Body of pancreas (tissue), 4 donors: ENCODE measurements at places on chromosomes 3 and 15.

GRCh38 chr3:150747886-150748683 lies 14.9 kb downstream of the SIAH2 start:
- DNase-seq = no peak

DNA sequence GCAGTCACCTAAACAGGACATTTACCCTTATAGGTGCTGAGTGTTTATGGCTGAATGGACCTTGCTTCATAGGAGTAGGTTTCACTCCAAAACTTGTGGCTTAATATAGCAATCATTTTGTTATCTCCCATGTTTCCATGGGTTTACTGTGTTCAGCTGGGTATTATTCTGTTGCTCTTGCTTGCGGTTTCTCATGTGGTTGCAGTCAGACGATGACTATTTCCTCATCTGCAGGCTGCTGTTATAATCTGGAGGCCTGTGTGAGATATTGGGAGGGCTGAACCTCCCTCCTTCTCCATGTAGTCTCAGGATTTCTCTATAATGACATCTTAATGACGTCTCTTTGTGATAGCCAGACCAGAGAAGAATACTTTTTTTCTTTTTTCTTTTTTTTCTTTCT lies 98.1 kb downstream of the ZPLD1 start:
- no peak for DNase-seq

- no peak for DNase-seq
Measured at GRCh38 chr3:181797431-181797830, 85.7 kb downstream of the SOX2 start.

GRCh38 chr3:46706771-46707582 lies 5.8 kb downstream of the TMIE start:
- no peak for DNase-seq

GRCh38 chr15:57505949-57506391 lies 85.7 kb upstream of the MYZAP start:
- DNase-seq = peak; percentile 94

- DNase-seq = no peak
Measured at GRCh38 chr3:116618138-116618537, 91.4 kb upstream of the TUSC7 start.

GRCh38 chr3:107124885-107125284 lies 252.4 kb upstream of the CCDC54 start:
- DNase-seq = no peak

- DNase-seq = peak; percentile 20
Measured at GRCh38 chr3:122563717-122564025, 429 bp downstream of the PARP9 start.

GRCh38 chr3:104349836-104350235 lies 1016.9 kb upstream of the ALCAM start:
- no peak for DNase-seq

GRCh38 chr15:69532856-69533255 lies 80.2 kb downstream of the RPLP1 start:
- no peak for DNase-seq

- peak; percentile 33 for DNase-seq
Measured at GRCh38 chr3:160707187-160707794, 30.3 kb downstream of the ARL14 start.

DNA sequence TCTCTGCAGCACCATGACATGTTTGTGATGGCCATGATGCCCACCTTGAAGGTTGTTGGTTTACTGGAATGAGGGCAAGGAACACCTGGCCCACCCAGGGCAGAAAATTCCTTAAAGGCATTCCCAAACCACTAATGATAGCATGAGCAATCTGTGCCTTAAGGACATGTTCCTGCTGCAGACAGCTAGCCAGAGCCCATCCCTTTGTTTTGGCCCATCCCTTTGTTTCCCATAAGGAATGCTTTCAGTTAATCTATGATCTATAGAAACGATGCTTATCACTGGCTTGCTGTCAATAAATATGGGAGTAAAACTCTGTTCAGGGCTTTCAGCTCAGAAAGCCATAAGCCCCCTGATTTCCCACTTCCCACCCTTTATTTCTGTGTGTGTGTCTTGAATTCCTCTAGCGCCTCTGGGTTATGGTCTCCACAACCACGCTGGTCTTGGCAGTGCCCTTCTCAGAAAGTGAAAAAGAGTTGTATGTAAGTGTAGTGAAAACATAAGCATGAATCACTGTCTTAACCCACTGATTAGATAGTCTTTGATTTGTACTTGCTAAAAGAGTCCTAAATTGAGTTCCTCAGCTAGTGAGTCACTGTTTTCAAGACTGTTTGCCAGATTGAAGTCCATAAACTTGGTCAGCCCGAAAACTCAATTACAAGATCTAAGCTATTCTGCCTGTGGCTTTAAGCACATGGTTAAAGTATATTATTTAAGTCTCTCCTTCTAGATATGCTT lies 19.0 kb upstream of the CCR2 start:
- DNase-seq = no peak

- DNase-seq = no peak
Measured at GRCh38 chr15:91429973-91430372, 329.9 kb downstream of the SV2B start.

DNA sequence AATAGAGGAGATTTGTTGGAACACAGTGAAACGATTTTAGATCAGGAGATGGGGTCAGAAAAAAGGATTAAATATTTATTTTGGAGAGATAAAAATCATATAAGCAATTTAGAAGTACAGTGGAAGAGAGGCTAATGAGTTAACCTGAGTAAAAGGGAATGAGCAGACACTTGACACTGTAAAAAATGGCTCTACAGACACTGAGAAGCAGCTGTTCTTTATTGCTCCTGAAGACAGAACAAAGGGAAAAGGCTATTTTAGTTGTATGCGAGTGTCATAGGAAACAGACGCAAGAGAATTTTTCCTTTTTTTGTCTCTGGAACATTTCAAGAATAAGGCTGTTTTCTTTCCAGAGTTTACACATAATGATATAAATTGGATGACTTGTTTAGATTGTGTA lies 34.3 kb downstream of the ASTE1 start:
- DNase-seq = no peak

GRCh38 chr3:48405343-48405881 lies 24.5 kb downstream of the PLXNB1 start:
- peak; percentile 4 for DNase-seq

DNA sequence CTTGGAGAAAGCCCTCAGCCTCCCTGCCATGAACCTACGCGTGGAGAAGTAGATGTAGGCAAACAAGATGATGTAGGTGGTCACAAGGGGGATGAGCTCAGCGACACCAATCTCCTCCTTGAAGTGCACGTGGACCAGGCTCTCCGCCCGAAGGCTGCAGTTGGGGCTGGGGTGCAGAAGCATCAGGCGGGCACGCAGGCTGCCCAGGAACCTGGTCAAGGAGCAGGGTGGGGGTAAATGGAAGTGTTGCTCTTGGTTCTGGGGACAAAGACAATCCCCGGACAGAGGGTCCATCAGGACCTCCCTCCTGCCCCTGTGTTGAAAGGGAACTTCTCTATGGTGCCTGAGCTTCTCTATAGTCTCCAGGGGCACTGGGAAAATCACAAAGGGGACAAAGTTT lies 45.1 kb downstream of the PTPN23 start:
- DNase-seq = no peak

- DNase-seq = no peak
Measured at GRCh38 chr3:189455641-189456417, 175.4 kb upstream of the TP63 start.

DNA sequence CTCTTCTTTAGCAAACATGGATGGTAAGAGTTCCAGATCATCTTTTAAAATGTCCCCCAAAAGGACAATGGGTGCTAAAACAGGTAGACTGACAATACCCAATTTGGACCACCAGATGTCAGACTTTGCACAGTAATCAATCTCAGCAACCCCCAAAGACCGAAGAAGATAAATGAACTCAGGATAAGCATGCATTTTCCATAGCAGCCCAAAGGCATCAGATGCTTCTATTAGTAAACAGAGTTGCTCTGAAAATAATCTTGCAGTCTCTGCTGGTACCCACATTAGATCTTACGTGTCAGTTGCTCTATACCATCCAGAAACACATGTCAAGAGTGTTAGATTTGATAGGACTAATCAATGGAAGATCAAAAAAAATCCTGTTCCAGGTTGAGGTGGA lies 20.6 kb downstream of the MYH15 start:
- DNase-seq = peak; percentile 19

- no peak for DNase-seq
Measured at GRCh38 chr3:64008017-64008416, 15.3 kb downstream of the PSMD6 start.

DNA sequence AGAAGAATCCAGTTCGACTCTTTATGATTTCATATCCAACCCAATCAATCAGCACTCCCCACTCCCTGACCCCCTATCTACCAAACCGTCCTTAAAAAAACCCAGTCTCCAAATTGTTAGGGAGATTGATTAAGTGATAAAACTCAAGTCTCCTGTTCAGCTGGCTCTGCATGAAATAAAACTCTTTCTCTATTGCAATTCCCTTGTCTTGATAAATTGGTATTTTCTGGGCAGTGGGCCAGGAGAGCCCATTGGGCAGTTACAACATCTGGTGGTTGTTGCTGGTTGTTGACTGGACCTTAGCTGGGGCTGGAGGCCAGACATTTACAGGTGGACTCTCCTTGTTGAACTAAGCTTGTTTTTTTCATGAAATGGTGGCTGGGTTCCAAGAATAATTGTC lies 642.3 kb downstream of the ROBO2 start:
- no peak for DNase-seq

DNA sequence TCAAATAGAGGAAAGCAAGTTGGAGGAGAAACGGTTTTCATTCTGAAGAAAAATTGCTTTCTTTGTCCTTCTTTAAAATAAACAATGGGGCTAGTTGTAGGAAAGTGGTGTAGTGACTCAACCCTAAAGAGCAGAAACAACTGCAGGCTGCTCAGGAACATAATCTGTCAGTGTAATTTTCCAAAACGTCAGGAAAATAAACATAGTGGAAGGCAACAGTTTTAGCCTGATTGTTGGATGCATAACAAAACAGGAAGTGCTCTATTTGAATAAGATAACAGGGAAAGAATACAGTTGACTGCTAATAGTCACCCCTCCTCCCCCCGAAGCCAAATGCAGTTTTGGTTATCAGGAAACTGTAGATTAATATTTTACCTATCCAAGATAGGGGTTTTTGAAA lies 167.6 kb downstream of the ECT2 start:
- DNase-seq = no peak

- peak; percentile 71 for DNase-seq
Measured at GRCh38 chr15:79184465-79184892, 93.9 kb upstream of the RASGRF1 start.

GRCh38 chr3:66037330-66037985 lies 1.3 kb downstream of the MAGI1 start:
- DNase-seq = peak; percentile 74

GRCh38 chr3:178388473-178388872 lies 147.8 kb upstream of the KCNMB2 start:
- DNase-seq = no peak

- DNase-seq = peak; percentile 27
Measured at GRCh38 chr3:156725682-156726081, 51.3 kb downstream of the TIPARP start.

GRCh38 chr15:90970274-90970673 lies 15.6 kb downstream of the RCCD1 start:
- DNase-seq = no peak

- DNase-seq = peak; percentile 50
Measured at GRCh38 chr15:84818261-84819131, 1.3 kb downstream of the ALPK3 start.

DNA sequence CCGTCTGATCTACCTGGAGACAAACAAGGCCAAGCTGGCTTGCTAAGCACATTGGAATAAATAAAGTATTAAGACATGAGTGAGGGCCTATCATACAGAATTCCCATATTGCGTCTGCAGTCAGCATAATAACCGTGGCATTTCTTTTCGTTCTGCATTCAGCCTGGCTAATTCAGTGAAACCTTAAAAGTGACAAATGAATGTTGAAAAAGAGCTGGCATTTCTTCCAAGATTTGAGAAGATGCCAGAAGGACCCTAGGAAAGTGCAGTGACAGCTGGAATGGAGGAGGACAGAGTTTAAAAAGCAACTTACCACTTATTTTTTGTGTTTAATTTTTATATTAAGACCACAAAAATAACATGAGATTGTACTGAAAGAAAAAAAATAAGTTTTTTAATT lies 67.1 kb downstream of the SUCLG2 start:
- DNase-seq = no peak

- no peak for DNase-seq
Measured at GRCh38 chr15:56105855-56106254, 112.4 kb upstream of the NEDD4 start.

DNA sequence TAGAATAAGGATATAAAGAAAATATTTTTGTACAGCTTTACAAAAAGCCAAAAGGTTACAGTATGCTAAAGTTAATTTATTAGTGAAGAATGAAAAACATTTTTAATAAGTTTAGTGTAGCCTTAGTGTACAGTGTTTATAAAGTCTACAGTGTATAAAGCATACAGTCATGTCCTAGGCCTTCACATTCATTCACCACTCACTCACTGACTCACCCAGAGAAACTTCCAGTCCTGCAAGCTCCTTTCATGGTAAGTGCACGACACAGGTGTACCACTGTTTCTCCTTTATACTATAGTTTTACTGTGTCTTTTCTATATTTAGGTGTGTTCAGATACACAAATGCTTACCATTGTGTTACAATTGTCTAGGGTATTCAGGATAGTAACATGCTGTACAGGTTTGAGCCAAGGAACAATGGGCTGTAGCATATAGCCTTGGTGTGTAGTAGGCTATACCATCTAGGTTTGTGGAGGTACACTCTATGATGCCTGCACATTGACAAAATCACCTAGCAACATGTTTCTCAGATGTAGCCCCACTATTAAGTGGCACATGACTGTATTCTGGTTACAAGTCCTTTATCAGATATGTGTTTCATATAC lies 197.1 kb upstream of the KBTBD8 start:
- DNase-seq = no peak

DNA sequence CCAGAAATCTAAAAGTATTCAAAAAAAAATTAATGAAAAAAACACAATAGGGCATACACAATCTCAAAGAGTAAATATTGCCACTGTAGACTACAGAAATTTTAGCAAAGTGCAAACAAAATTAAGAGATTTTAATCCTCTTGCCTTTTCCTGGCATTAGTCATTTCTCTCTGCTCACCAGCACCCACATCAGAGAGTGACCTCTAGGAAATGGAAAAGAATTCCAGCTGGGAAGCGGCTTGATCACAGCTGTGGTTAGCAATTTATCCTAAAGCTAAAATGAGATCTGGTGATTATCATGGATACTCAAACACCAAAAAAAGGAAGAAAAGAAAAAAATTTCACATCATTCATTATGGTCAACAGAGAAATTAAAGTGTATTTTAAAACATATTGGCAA lies 7.5 kb downstream of the CSNK1G1 start:
- no peak for DNase-seq
